ENCODE measurements at places on chromosomes 13 and 19.
A peak's percentile ranks its signal among the peaks of the same experiment; 100 is the strongest.

GRCh38 chr19:51514866-51515481 lies 13.4 kb upstream of the SIGLEC12 start:
- DNase-seq = peak; percentile 1

GRCh38 chr19:34936184-34936583 lies 9.5 kb downstream of the ZNF30 start:
- DNase-seq = no peak

- no peak for DNase-seq
Measured at GRCh38 chr13:99932912-99933311, 38.7 kb downstream of the ZIC5 start.

DNA sequence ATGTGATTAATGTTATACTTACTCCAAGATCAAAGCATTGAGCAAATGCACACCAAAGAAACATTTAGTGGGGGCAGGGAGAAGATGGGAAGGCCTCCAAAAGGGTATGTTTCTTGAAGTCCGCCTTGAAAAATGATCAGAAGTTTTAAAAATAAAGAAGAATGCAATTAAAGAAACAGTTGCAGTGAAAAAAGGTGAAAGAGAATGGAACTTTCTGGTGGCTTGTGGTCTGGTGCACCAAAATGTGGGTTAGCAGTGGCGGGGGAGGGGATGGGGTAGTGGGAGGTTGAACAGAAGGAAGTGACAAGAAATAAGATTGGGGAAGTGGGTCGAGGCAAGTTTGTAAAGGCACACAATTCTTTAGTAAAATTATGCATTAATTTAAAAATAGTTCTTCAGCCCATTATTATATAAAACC lies 2.5 kb downstream of the LCP1 start:
- no peak for DNase-seq

GRCh38 chr19:44024900-44025216 lies 321 bp upstream of the ZNF222 start:
- no peak for DNase-seq

DNA sequence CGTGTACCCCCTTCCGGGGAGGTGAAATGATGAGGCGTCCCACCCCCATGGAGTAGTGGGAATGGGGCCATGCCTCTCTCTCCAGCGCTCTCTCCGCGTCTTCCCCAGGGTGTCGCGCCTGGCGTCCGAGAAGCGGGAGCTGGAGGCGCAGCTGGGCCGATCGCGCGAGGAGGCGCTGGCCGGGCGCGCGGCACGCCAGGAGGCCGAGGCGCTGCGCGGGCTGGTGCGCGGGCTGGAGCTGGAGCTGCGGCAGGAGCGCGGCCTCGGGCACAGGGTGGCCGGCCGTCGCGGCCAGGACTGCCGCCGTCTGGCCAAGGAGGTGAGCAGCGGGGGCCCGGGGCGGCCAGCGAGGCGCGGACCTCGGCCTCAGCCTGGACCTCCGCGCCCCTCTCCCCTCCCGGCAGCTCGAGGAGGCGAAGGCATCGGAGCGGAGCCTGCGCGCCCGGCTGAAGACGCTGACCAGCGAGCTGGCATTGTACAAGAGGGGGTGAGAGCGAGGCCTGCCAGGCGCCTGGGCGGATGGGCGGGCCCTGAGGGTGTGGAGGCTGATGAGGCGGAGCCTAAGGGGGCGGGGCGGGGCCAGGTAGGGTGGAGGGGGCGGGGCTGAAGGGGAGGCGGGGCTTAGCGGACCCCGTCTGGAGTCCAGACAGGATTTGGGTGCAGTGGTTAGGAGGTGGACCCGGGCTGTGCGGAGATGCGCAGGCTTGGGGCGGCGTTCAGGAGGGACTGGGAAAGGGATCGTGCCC lies 7.7 kb downstream of the PGLYRP1 start:
- no peak for DNase-seq

DNA sequence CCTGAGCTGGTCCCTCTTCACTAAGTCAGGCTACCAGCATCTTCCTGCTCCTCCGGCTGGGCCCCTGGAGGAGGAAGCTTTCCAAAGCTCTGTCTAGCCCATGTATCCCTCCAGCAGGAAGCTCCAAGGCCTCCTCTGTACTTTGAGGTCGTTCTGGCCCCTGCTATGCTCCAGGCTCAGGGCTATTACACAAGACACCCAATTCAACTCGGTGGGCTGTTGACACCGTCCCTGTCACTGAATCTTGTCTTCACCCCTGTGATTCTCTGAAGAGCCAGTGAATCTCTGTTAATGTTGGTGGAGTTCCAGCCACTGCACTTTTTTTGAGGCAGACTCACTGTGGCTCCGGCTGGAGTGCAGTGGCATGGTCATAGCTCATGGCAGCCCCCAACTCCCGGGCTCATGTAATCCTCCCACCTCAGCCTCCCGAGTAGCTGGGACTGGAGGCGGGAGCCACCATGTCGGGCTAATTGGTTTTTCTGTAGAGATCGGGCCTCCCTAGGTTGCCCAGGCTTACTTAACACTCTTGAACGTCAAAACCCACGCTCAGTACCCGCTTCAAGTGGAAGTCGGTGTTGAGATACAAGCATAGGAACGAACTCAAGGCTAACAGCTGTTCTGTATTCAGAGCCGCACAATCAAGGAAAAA lies 512 bp upstream of the REX1BD start:
- no peak for DNase-seq

DNA sequence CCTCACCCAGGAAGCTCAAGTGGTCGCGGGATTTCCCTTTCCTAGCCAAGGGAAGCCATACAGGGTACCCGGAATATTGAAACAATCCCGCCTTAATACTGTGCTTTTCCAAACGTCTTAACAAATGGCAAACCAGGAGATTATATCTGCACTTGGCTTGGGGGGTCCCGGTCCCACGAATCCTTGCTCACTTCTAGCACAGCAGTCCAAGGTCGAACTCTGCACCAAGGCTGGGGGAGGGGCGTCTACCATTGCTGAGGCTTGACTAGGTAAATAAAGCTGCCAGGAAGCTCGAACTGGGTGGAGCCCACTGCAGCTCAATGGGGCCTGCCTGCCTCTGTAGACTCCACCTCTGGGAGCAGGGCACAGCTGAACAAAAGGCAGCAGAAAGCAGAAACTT lies 1644.8 kb downstream of the PCDH9 start:
- no peak for DNase-seq

DNA sequence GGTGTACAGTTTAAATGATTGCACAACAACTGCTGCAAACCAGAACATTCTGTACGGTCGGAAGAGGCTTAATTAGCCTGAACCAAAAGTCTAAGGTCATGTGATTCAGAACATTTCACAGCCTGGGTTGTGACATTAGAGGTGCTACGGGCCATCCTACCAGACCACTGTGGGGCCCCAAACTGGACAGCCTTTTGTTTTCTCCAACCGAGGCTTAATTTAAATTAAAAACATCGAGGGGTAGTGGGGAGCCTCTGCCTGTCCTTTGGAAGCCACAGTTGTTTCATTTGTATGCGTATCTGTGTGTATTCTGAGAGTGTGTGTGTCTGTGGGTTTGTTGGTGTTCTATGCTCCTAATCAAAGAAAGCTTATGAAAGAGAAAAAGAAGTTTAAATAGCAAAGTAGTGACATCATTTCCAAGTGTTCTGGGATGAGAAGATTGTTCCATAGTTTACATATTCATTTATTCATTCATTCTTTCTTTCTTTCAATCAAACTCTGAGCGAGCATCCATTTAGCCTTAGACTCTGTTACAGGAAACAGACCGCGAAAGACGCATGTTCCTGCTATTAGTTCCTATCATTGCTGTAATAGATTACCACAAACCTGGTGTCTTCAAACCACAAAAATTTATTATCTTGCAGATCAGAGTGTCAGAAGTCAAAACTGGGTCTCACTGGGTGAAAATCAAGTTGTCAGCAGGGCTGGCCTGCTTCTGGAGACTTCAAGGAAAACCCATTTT lies 444.8 kb downstream of the FOXO1 start:
- DNase-seq = no peak

DNA sequence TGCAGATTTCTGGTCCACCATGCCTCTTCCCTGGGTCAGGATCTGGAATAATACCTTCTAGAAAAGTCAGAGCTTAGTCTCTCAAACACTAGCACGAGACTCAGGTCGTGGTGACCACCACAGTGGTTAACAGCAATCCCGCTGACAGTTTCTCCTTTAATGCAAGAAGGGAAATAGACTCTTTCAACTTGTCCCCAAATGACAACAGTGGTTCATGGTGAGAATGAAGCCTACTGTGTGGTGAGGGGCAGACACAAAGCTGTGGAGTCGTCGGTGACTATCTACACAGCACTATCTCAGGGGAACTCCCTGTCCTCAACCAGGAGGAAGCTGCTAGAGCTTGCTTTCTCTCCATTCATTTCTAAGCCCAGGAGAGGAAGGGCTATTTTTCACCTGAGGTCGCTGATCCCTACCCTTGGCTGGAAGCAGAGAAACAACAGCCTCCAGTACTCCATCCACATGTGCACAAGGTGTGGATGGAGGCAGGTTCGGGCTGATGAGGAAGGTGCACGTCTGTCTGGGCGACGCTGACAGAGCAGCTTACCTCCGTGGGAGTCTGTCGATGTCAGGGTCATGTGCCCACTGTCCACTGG lies 72.4 kb downstream of the STK24 start:
- DNase-seq = no peak

- no peak for DNase-seq
Measured at GRCh38 chr19:2221918-2222317, 14.2 kb downstream of the PLEKHJ1 start.

- DNase-seq = no peak
Measured at GRCh38 chr13:43977911-43978310, 98.2 kb downstream of the LACC1 start.

DNA sequence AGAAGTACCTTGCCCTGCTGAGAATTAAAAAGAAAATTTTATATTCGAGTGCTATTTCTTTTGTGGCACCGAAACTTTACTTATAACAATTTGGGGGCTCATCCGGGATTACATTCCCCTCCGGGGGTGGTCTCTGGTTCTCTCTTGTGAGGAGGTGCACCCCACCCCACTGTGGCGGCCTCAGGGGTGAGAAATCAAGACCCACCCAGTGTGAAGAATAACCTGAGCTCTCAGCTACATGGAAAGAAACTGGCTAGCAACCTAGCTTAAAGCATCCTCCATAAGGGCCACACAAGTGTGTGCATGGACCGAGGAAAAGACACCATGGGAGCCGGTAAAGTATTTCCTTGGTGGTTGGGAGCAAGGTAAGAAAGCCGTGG lies 50.9 kb upstream of the ANKRD10 start:
- DNase-seq = no peak

DNA sequence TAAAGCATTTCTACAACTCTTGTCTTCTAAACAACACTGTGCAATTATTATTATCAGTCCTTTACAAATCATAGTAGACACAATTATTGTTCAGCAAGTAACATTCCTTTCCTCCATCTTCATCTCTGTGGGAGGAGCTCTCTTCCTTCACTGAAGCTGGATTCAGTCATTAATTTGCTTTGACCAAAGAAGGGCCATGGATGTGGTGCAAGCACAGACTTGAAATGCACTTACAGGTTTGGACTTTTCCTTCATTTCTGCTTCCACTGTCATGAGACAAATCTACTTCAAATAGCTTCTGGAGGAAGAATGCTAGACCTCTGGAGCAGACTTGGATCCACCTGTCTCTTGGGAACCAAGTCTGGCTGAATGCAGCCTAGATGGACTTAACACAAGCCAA lies 336.6 kb upstream of the SLITRK6 start:
- no peak for DNase-seq

- no peak for DNase-seq
Measured at GRCh38 chr19:7368456-7368855, 19.7 kb downstream of the ARHGEF18 start.

- no peak for DNase-seq
Measured at GRCh38 chr19:32880622-32881021, 11.1 kb upstream of the SLC7A9 start.

GRCh38 chr19:51594774-51595109 lies 23.7 kb downstream of the ZNF175 start:
- DNase-seq = no peak

DNA sequence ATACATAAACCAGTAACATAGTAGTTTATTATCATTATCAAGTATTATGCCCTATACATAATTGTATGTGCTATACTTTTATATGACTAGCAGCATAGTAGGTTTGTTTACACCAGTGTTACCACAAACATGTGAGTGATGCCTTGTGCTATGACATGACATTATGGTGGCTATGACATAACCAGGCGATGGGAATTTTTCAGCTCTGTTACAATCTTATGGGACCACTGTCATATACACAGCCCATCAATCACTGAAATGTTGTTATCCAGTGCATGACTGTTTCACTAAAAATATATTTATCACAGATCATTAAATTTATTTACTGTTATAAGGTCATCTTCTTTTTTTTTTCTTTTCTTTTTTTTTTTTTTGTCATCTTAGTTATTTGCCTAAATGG lies 674.5 kb downstream of the PCDH17 start:
- DNase-seq = no peak

- DNase-seq = no peak
Measured at GRCh38 chr19:51345076-51345620, 3.2 kb upstream of the VSIG10L start.

DNA sequence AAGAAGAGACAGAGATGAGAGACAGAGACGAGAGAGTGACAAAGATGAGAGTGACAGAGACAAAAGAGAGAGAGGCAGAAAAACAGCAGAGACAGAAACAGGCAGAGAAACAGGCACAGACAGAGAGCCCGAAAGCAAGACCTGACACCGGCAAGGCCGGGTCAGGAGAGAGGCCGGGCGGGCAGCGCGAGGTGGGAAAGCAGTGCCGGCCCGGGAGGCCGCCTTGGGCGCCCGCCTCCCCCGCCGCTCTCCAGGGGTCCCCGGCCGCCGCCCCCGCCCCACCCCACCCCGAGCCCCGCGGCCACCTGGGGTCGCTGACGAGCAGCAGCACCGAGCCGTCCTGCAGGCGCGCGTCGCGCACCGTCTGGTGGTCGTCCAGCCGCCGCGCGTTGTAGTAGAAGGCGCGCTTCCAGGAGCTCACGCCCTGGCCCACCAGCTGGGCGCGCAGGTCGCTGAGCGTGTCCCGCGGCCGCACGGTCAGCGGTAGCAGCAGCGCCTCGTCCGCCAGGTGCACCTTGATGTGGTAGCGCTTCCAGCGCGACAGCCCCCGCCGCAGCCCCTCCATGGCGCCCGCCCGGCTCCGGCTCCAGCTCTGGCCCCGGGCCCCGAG lies at the start of gene TINCR:
TINCR (minus strand) TSS at position 594 of the 610 bp plus-strand sequence.
- DNase-seq = no peak

DNA sequence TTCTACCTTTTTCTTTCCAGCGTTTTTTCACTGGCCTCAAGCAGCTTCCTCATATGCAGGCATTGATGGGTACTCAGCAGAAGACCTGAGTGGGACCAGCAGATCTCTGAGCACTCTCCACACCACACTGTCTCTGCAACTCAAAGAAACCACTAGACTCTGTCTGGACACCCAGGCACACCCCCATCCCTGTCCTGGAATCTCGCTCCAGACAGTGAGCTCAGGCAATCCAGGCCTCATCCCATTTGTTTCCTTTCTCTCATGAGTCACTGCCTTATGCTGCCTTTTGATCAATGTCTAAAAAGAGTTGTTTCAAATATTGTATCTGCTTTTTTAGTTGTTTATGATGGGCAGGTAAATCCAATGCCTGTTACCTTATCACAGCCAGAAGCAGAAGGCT lies 19.7 kb upstream of the POP4 start:
- DNase-seq = no peak

- DNase-seq = no peak
Measured at GRCh38 chr13:21232599-21232998, 56.1 kb downstream of the MRPL57 start.

All from amniotic stem cell (primary cell).